SK-N-SH treated with all-trans-retinoic acid at 6 μM for 48 hours (cell line): ENCODE measurements at places on chromosomes 12 and 14.

DNA sequence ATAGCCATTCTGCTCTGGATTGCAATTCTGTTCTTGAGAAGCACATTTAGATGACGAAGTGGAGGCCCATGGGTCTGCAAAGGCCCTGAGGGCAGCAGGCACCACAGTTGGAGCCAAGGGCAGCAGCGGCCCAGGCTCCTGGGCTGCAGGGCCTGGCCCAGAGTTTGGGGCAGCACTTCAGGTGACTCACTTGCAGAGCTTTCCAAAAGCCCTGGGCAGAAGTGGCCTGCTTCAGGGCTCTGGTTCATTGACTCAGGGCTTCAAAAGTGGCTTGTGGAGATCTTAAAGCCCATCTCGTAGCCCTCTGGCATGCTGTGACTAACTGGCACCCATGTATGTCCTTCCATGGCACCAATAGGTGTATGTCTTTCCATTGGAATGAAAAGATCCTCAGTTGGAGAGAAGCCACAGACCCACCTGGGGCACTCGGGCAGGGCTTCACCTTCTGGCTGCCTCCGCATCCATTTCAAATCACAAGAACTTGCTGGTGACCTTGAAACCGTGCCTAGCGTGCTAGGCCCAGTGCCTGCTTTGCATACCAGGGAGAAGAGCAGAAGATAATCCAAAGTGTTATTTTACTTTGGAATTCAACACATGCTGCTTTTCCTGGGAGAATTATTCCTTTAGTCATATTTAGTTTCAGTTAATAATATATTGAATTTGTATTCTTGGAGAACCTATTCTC lies 106.7 kb downstream of the PRMT8 start:
- no peak for ATAC-seq

GRCh38 chr12:11630046-11630706 lies 19.3 kb upstream of the ETV6 start:
- no peak for ATAC-seq

DNA sequence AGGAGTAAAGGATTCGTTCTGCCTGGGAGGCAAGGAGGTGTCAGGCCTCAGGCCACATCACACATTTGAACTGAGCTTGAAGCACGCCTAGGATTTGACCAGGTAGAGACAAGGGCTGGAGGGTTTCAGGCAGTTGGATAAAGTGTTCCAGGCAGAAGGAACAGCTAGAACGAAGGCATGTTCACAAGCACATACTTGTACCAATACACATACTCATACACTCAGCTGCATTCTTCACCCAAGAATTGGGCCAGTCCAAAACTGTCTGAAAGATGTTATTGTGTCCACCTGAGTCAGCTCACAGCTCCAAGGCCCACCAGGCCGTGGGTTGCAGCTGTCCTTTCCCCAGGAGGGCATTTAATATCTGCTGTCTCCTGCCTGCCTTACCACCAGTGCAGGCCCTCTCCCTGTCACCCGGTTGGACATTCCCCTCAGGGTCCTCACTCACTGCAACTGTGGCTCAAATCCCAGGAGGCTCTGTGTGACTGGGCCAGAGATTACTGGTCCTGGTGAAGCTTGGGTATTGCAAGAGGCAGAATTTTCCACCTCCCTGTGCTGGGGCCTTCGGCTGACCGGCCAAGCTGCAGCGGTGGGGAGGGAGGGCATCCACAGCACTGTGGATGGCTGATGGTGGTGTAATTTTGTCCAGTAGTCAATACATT lies 12.8 kb upstream of the AQP2 start:
- ATAC-seq: no peak

DNA sequence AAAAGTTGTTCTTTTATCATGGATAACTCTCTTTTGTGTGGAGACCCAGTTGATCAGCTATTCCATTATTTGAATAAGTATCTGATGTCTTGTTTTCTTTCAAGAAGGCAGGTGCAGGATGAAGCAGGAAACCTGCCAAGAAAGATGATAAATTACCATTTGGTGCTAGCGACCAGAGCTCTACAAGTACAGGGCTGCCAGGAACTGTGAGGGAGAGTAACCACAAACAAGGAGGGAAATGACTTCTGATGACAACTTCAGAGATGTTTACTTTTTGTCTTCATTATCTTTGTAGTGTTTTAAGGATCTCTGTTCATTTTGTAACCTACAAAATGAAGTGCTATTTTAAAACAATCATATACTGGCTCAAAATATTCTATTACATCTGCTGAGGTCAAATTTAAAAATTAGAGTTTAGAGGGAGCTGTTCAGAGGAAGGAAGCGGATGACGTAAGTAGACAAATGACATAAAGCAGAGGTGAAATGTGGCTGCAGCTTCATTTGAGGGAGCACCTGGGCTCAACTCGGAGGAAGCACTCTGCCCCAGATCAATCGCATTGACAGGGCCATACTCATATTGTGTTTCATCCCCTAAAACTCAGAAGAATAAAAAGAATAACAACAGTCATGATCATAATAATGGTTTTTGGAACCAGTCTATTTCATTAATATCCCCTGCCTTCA lies 226.8 kb downstream of the C12orf42 start:
- no peak for ATAC-seq

GRCh38 chr12:23771240-23771949 lies 178.1 kb downstream of the SOX5 start:
- ATAC-seq: no peak

- no peak for ATAC-seq
These were observed at the start of gene MAP1LC3B2 for GRCh38 chr12:116559162-116559935. MAP1LC3B2 (plus strand) TSS chr12:116559381; CDS start chr12:116575943, 16,562 bp downstream.
